Fibroblast of villous mesenchyme (primary cell): ENCODE measurements at places on chromosomes 13 and 19. TPM values are rescaled to one million over a fixed set of nuclear protein-coding genes. Genes with fewer than 3 reads are reported as not detected.

- no peak for DNase-seq
Observed at GRCh38 chr13:52980695-52981094, 47.9 kb upstream of the OLFM4 start.

- DNase-seq, result no peak
Observed at GRCh38 chr19:12838886-12839756, 806 bp downstream of the MAST1 start.

DNA sequence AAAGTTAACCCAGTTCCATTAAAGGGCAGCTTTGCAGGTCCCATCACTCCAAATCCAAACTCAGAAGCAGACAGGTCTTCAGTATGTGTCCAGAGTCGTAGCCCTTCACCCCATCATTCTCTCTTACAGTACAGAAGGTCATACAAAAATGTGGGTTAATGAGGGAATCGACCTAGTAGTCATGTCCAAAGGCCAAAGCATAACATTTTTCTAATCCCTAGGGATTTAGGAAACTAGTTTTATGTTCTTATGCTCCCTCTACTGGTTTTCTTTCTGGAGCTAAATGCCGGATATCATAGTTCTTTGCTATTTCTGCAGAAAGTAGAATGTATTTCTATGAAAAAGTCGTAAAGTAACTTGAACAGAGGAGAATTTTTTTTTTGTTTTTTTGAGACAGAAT lies 72.2 kb downstream of the DHRS12 start:
- DNase-seq, result peak; percentile 75

DNA sequence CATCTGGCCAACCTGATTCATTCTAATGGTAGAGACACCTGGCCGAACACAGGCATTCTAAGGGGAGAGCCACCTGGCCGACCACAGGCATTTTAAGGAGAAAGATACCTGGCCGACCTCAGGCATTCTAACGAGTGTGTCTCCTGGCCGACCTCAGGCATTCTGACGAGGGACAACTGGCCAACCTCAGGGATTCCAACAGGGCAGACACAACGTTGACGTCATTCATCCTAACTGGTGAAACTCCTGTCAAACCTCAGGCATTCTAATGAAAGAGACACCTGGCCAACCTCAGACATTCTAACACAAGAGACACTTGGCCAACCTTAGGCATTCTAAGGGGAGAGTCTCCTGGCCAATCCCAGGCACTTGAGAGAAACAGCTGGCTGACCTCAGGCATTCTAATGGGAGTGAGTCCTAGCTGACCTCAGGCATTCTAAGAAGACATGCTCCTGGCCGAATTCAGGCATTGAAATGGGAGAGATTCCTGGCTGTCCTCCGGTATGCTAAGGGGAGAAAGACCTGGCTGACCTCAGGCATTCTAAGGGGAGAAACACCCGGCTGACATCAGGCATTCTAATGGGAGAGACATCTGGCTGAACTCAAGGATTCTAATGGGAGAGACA lies 1352.5 kb downstream of the UQCRFS1 start:
- DNase-seq, result no peak

- DNase-seq, result peak; percentile 3
Observed at GRCh38 chr13:43792076-43792881, 5.5 kb upstream of the ENOX1 start.

DNA sequence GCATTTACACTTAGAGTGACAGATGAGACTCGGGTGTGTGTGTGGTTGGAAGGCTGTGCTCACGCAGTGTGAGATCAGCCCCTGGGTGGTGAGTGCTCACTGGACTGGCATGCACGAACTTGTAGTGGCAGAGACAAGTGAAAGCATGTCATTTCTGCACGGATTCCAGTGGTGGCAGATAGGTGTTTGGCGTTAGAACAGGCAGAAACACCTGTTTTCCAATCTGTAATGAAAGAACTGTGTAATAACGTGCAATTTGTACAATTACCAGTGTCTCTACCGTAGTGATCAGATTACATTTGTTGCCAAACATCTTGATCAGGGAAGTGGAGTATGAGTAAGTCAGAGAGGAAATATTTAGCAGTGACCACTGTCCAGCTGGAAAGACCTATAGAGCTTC lies 8.2 kb downstream of the LAMP1 start:
- peak; percentile 8 for DNase-seq

GRCh38 chr19:1261798-1262622 lies 7.1 kb upstream of the CIRBP start:
- no peak for DNase-seq

DNA sequence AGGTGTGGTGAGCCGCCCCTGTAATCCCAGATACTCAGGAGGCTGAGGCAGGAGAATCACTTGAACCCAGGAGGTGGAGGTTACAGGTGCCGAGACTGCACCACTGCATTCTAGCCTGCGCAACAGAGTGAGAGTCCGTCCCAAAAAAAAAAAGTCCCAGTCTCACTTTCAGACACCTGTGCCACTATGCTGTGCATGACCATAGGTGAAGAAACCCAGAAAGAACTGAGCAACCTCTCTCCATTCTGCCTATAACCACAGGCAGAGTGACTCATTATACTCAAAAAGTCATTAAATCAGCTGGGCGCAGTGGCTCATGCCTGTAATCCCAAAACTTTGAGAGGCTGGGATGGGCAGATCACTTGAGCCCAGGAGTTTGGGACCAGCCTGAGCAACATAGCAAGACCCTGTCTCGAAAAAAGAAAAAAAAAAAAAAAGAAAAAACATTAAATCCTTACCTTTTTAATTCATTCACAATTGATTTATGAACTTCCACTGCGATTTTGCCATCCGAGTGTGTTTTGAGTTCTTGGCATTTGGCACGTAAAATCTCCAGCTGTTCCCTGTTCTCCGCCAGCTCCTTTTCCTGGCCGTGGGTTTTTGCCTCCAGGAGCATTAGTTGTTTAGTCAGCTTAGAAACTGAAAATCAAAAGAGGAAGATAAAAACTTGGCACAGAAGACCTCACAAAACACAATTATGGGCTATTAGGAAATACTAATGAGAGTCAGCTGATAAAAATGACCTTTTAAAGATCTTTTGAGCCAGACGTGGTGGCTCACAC lies 45.5 kb upstream of the SLC7A9 start:
- DNase-seq, result no peak

DNA sequence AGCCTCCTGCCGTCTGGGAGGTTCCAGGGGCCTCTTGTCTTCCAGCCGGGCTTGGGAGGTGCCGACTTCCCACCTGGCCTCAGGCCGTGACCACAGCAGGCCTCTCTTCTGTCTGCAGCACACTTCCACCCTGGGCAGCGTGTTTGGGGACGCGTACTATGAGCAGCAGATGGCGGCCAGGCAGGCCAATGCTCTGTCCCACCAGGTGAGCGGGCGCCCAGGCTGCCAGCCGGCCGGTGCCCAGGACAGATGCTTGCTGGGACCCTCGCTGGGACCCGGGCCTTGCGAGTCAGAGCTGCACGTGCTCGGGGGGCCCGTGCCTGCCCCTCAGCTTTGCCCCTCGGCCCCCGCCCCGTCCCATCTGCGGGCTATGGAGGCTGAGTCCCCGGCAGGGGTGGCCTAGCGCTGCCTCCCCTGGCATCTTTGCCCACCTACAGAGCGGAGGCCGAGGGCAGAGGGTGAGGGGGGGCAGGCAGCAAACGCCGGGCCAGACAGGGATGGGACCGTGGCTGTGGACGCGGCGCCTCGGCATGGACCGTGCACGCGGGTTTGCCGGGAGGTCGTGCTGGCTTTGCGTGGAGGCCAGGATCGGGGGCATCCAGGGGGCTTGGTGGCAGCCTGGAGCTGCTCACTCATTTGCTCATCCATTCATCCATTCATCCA lies 16.2 kb downstream of the COMP start:
- no peak for DNase-seq

DNA sequence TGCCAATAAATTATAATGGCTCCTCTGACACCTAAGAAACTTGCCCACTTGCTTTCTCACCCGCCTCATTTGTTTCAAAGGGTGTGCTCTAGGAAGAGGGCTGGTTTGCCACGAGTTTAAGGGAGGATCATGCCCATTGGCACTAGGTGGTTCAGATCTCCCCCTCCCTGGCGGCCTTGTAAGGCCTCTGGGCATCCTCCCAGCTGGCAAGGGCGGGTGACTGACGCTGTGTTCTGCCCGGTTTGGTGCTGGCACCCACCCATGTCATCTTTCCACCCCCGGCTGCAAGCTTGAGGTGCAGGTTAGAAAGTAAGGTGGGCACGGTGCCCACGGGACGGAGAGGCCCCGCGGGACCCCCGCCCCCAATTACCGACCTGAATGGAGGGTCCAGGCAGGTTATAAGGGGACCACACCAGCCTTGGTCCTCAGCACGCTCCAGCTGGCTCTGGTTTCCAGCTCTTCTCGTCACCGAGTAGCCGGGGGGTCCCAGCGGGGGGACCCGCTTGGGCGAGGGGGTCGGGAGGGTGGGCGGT lies 90.4 kb downstream of the PTPRS start:
- no peak for DNase-seq

The ZIC5 gene
- total RNA-seq, result not detected in 2 replicates

DNA sequence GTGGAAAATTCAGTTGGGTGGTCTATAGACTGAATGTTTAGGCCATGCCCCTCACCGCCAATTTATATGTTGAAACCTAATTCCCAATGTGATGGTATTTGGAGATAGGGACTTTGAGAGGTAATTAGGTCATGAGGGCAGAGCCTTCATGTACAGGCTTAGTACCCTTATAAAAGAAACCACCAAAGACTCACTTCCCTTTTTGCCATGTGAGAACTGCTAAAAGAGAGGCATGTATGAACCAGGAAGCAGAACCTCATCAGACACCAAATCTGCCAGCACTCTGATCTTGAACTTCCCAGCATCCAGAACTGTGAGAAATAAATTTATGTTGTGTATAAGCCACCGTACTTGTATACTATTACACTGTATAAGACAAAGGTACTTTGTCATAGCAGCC lies 40.6 kb downstream of the UQCRFS1 start:
- no peak for DNase-seq

DNA sequence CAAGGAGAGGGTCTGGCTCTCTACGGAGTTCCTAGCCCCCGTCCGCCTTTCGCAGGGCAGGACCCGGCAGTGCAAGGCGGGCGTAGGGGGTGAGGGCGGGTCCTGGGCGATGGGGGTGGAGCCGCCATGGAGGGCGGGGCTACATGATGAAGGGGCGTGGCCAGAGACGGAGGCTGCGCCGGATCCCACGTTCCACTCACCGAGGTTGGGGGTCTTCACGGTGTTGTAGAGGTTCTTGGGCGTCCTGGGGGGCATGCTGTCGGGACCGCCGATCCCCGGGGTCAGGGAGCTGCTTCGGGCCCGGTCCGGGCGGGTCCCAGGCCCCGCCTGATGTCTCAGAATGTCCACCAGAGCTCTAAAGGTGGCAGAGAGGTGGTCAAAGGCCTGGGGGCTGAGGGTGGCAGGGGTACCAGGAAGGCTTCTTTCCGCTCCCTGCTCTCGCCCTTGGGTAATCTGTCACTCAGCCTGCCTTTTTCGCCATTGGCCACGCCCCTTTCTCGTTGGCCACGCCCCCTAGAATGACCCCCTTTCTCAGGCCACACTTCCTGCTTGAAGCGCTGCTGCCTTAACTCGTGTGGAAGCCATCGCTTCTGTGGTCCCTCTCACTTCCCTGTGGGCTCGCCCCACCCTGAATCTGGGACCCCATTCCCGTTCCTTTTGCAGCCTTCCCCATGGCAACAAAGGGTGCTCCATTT lies 2.5 kb downstream of the SHISA7 start:
- no peak for DNase-seq

DNA sequence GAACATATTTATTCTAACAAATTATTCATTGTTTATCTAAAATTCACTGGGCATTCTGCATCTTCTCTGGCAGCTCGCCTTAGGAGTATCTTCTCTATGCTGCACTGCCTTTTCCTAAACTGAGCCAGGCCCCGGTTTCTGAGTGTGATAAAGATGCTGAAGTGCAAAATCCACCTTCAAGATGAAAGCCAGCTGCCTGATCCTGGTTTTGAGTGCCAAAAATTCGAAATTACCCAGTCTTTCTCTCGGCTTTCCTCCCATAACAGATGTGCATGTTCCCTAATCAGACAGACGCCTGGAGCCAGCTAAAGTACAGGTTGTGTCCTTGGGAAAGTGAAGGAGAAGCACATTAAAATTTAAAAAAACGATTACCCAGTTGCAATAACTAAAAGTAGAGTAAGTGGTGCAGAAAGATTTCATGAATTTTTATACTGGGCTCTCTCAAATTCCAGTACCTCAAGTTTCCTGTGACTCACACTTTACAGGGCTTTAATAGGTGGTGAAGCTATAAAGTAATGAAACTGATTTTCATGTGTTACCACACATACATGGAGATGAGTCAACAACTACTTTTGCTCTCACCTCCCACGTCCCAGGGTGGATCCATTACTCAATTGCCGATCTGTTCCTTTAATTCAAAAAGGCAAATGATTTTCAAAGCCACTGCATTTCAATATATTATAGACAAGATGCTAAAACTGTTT lies 65.0 kb upstream of the GTF2F2 start:
- peak; percentile 93 for DNase-seq

The ZNF540 gene
- 0.32 and 0.86 TPM in 2 replicates for total RNA-seq

DNA sequence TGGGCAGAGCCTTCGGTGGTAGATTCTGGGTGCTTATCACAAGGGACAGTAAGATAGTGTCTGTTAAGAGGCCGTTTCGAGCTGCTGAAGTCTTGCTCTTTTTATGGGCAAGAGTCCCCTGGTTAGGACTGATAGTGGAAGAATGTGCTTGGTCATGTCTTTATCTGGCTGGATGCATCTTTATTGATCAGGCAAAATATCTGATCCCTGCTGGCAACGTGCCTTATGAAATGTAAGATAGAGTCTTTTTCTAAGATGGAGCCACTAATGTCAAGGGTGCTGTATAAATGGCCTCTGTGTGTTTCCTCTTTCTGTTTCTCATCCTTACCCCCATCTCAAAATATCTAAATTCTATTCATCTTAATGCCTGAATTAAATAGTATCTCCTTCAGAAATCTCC lies 53.3 kb downstream of the MYO16 start:
- DNase-seq, result no peak

The DOCK9 gene
- total RNA-seq, result 14.7 and 22.2 TPM in 2 replicates

GRCh38 chr13:46489586-46490023 lies 63.4 kb upstream of the LRCH1 start:
- peak; percentile 44 for DNase-seq

DNA sequence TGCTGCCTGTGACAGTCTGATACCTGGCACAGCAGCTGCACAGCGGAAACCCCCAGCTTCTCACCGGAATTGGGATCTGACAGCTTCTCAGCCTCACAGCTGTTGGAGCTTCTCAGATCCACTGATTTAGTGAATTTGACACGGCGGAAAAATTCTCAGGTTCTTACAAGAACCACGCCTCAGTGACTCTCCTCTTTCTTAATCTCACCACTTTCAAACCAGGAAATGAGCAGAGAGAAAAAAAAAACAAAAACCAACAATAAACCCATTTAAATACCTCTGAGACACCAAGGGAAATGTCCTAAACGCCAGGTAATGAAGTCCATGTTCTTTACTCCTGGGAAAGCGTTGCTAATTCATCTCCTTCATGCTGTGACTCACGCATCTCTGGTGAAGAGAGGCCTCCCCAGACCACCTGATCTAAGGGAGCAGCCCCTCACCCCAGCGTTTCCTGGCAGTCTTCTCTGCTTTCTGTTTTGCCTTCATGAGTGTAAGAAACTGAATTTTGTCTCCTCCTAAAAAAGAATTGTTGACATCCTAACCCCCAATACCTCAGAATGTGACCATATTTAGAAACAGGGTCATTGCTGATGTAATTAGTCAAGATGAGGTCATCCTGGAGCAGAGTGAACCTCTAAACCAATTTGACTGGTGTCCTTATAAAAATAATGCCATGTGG lies 15.9 kb upstream of the IZUMO2 start:
- DNase-seq, result no peak
